ENCODE measurements at places on chromosomes 5 and 9.

- no peak overlapping the region for H3K27ac ChIP-seq
- no peaks in the 10 kb centered on the region for H3K27me3 ChIP-seq
- H3K4me1 ChIP-seq: no peaks in the 10 kb centered on the region
- H3K4me3 ChIP-seq: no peak overlapping the region
- no peak for DNase-seq
- no peaks in the 10 kb centered on the region for H3K36me3 ChIP-seq
These were observed 28.6 kb upstream of the C5orf63 start for GRCh38 chr5:127101935-127102334.

DNA sequence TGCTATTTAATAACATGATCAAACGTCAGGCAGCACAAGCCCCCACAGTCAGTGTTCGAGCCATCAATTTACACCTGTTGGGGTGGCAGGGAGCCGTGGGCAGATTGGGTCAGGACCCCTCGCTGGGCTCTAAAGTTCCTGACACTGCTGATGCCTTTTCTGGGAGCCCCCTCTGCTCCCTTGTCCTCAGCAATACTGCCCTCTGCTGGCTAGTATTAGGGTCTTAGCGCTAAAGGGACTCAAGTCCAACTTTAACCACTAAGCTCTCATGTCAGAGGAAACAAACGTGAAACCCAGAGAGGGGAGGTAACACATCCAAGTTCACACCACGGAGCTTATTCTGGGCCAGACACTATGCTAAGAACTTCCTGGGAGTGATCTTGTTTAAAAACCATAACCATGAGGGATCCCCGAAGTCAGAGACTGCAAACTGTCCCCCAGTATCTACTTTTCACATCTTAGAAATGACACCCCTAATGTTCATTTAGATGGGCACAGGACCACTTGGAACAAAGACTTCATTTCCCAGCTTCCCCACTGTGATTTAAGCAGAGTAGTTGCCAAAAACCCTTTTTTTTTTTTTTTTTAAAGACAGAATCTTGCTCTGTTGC is 20.4 kb downstream of the ANKS6 start:
- no peaks in the 10 kb centered on the region for H3K36me3 ChIP-seq
- H3K4me1 ChIP-seq: no peaks in the 10 kb centered on the region
- no peak overlapping the region for H3K27ac ChIP-seq
- H3K27me3 ChIP-seq: no peaks in the 10 kb centered on the region

DNA sequence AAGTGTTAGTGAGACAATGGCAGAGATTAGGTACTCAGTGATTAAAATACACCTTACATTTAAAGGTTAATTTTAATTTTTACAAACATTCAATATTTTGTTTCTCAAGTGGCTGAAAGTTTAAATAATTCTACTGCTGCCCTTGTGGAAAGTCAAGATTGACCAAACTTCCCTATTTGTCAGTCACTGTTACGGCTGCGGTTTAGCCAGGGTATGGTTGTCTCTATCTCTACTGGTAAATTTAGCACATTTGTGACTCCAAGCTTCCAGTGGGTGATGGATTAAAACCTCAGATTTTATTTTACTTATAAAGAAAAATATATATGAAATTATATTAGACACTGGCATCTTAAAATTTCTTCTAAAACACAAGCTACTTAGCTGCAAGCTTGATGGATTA is 368.4 kb downstream of the CDH18 start:
- no peak overlapping the region for H3K4me3 ChIP-seq
- H3K27ac ChIP-seq: no peak overlapping the region
- no peak for DNase-seq
- no peaks in the 10 kb centered on the region for H3K27me3 ChIP-seq

DNA sequence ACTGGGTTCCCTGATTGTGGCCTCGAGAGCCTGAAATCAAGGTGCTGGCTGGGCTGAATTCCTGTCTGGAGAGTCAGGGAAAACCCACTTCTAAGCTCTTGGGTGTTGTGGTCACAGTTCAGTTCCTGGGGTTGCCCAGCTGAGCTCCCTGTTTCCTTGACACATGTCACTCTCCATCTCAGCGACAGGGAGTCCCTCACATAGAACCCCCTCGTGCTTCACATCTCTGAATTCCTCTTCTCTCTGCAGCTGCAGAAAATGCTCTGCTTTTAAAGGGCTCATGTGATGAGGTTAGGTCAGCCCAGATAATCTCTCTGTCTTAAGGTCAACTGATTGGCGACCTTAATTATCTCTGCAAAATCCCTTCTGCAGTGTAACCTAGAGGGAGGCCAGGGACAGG is 53.5 kb upstream of the NFIL3 start:
- H3K36me3 ChIP-seq: no peaks in the 10 kb centered on the region
- DNase-seq: no peak
- peaks cover 42% of the 10 kb centered on the region for H3K27me3 ChIP-seq
- H3K4me1 ChIP-seq: no peaks in the 10 kb centered on the region
- H3K4me3 ChIP-seq: no peak overlapping the region

DNA sequence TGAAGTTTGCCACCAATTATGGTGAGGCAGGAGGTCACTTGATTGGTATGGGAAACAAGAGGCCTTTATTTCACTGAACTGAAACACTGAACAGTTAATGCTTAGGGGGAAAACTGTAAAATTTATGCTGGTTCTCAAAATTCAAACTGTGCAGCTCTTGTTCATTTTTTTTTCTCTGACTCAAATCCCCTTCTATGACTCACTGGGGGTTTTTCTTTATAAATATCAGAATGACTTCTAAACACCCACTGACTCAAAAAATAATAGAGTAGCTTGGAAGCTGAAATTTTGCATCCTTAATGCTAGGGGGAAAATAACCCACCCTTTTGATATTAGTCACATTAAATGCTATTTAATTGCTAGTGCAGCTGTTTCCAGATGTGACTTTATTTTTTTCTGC is 24.1 kb upstream of the OTP start:
- H3K4me1 ChIP-seq: no peaks in the 10 kb centered on the region
- no peak overlapping the region for H3K27ac ChIP-seq
- DNase-seq: no peak
- H3K27me3 ChIP-seq: peaks cover 19% of the 10 kb centered on the region
- H3K36me3 ChIP-seq: no peaks in the 10 kb centered on the region

All from activated naive CD4-positive, alpha-beta T cell treated with anti-CD3 and anti-CD28 coated beads, Interleukin-2, amount 10 ng/mL, durations not matched to agents 7 days and 5 days (primary cell).